GM20000 (cell line): ENCODE measurements at places on chromosomes 6 and 20.

DNA sequence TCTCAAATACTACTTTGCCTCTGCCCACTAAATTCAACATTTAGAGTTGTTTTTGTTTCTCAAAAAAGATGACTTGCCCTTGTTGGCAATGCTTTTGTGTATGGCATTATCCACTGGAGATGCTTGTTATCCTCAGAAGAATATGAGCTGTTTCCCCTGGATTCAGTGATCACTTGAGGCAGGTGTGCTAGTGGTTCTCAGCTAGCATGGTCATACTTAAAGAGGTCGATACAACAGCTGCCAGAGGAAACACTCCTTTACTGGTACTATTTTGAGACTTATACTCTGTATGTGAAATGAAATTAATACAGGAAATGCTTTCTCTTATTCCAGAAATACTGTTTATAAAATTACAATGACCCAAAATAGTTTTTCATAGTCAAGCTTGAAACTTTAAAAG lies 122.5 kb downstream of the HIVEP1 start:
- no peak for DNase-seq

DNA sequence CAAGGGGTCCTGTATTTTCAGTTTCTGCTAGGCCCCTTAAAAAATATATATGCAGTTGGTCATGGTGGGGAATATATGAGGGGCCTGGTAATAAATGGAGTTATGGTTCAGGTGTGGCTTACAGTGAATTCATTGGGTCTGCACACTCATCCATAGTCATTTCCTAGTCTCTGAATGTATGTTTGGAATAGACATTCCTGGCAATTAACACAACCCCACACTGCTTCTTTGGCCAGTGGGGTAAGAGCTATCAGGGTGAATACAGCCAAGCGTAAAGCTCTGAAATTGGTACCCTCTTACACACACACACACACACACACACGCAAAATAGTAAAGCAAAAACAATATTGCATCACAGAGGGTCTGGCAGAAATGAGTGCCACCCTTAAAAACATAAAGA lies 56.5 kb downstream of the QRSL1 start:
- no peak for DNase-seq

DNA sequence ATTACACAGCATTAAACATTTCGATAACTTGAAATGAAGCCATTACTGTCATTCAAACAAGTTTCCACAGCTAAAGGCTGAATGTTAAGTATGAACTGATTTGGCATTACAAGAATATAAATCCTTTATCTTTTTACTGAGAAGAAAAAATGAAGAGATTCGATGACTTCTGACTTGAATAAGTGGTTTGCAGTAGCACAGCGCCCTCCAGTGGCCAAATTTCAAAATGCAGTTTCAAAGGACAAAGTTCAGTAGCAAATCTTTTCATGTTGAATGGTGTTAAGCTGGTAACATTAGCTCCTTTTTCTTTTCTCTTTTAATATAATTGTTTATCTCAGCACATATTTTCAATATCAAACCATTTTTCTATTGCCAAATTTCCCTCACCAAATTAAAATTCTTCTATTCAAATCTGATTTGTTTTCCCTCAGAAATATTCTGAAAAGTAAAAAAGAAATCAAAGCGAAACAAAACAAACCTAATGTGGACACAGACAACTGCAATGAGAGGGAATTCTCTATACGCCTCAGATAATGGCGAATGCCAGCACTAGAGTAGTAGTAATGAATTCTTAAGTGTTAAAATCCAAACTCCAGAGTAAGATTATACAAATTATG lies 145.7 kb downstream of the BTBD9 start:
- peak; percentile 31 for DNase-seq

DNA sequence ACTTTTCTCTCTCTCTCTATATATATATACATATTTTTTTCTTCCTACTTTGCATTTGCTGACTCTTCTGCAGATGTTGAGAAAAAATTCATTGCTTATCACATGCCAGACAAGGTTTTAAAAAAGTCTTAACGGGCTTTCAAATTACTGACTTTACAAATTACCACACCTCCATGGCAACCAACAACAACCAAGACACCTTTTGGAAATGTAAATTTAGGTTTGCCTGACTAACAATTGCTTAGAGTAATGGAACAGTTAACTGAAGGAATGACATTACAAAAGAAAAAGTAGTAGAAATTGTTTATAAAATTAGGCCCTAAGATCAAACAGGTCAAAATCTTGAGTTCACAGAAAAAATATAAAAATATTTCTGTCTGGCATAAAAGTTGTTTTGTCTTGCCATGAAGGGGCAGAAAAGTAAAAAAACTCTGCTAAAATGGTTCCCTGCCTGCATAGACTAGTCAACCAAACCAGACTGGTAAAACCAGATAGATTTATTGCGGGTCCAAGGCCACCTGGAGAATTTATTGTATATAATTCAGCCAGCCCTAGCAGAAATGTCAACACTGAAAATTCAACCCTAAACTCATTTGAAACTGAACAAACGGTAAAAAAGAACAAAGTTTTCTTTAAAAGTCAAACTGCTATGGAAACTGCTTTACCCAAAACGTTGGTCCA lies 92.8 kb upstream of the FRMD1 start:
- DNase-seq: no peak

GRCh38 chr6:72140795-72141194 lies 254.4 kb downstream of the RIMS1 start:
- DNase-seq: no peak

DNA sequence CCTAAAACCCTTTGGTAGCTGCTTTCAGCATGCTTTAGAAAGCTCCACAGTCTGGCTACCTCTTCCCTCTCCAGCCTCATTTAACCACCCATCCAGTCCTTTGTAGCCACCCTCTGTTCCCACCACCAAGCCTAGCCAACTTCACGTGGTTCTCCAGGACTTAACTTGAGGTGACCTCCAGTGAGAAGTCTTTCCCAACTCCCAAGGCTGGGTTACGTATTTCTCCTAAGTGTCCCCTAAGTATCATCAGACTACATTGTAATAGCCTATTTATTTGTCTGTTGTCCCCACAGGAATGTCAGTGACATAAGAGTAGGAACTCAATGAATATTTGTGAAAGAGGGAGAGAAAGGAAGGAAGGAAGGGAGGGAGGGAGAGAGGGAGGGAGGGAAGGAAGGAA lies 431.9 kb upstream of the JARID2 start:
- no peak for DNase-seq

DNA sequence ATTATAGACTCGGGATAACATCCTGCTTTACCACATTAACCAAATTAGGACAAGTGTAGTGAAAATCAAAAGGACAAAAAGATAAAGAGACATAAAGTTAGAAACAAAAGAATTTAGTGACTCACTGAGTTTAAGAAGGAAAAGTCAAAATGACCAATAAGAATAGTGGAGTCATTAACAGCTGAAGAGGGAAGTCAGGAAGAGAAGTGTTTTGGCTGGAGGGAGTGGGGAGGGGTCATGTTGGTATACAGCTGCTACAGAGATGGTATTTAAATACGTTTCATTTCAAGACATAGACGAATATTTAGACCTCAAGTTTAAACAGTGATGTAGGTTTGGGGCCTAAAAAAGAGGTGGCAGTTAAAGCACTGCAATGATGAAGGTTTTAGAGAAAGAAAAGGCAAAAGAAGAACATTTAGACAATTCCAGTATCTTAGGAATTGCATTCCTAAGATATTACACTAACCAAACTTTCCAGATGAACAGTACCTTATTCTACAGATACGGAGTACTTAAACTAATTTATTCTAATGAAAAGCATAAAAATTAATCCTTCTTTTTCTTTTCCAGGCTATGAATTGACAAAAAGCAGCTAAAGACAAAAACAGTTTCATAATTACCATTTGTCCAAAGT lies 10.6 kb downstream of the FKBP5 start:
- no peak for DNase-seq

DNA sequence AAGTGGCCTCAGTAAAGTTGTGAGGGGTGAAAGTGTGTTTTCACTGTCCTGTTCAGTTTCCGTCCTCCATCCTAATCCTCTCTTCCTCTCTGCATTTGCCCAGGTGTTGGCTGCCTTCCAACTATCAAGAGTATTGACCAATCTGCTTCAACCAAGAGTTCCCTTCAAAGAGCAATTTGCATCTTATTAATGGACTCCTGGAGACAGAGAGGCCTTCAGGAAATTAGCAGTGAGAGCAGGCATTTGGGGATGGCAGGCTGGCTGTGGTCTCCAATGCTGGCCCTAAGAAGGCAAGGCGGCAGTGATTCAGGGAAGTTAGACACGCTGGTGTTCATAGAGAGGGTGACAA lies 77.2 kb downstream of the GPR6 start:
- no peak for DNase-seq

DNA sequence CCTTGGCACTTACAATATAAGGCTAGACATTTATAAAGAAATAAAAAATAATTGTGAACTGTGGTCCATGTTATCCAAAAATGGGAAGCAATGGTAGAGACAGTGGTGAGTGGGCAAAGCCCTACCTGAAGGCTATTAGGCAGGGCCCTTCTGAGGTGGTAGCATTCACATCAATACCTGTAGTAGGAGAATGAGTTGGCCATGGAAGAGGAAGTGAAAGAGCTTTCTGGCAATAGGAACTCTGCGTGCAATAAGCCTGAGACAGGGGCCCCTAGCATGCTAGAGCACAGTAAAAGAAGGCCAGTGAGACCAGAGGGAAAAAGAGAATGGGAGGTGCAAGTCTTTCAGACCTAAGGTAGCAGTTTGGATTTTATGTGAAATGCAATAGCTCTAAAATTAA lies 754.5 kb downstream of the PTPRT start:
- DNase-seq: peak; percentile 21

DNA sequence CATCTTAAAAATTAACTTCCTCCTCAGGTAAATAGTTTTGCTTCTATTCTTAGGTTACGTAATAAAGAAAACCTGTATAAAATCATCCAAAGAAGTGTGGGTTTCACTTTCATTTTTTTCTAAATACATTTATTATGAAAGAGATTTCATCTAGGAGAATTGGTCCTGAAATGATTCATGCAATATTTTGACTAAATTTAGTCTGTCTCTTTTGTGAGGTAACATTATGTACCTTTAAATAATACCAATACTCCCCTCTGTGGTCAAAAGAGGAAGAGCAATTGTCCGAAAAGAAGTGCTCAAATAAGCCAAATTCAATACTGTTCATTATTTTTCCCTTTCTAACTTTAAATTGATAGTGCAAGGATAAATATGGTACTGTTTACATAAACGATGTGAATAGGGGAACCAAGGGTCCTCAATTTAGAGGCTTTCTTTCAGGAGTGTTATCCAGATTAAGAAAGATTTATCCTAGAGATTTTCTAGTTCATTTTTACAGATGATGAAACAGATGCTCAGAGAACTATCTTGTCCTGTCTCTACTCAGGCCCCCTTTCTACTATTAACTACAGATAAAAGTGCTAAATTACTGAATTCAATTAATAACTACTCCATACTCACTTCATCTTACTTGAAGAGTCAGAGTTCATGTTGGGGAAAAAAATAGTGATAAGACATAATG lies 26.2 kb downstream of the CYP39A1 start:
- DNase-seq: peak; percentile 25
